Type B pancreatic cell (in vitro differentiated cells): ENCODE measurements at places on chromosomes 1 and 21. TPM values are rescaled to one million over a fixed set of nuclear protein-coding genes. Genes with fewer than 3 reads are reported as not detected.
A peak's percentile ranks its signal among the peaks of the same experiment; 100 is the strongest.

Gene DYNLT4
- 1.1 TPM in 1 of 2 replicates, not detected in the other for total RNA-seq

Gene OR2T12
- not detected in 2 replicates for total RNA-seq

Gene IFNLR1
- total RNA-seq: 7.1 and 19.9 TPM in 2 replicates

Gene SRSF10
- total RNA-seq: 113 and 177 TPM in 2 replicates

Gene EDARADD
- 14.8 and 39.9 TPM in 2 replicates for total RNA-seq

Gene OPRD1
- total RNA-seq: 1.1 and 1.5 TPM in 2 replicates

Gene SPATA45
- total RNA-seq: not detected in 2 replicates

Gene AHCYL1
- 87.1 and 88.1 TPM in 2 replicates for total RNA-seq

Gene CROCC
- total RNA-seq: 23.5 and 40.1 TPM in 2 replicates

DNA sequence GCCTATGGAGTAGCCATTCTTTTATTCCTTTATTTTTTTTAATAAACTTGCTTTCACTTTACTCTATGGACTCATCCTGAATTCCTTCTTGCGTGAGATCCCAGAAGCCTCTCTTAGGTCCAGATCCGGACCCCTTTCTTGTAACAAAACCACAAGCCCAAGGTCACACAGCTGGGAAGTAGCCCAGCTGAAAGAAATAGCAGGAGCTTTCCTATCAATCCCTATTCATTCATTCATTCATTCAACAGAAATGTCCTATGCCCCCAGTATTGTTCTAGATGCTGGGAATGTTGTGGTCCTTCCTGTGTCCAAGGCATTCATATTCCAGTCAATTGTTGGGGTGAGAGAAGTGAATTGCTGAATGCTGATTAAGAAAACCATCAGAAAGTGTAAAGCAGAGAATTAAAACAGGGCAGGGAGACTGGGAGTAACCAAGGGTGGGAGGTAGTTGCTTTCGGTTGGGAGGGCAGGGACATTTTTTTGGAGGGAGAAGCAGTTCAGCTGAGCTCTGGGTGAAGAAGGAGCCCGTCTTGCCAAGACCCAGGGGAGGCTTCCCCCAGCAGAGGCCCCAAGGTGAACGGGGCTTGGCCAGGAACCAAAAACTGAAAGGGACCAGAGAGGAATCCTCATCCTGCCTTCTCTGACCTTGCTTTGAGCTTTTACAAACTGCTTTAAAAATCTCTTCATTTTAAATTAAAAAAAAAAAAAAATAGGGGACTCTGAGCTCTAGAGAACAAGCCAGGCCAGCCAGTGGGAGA, 10.8 kb downstream of the PLA2G2D start:
- H3K36me3 ChIP-seq: no peaks in the 10 kb centered on the region
- peaks cover 13% of the 10 kb centered on the region for H3K27me3 ChIP-seq
- no peak overlapping the region for H3K27ac ChIP-seq
- H3K4me3 ChIP-seq: no peak overlapping the region

DNA sequence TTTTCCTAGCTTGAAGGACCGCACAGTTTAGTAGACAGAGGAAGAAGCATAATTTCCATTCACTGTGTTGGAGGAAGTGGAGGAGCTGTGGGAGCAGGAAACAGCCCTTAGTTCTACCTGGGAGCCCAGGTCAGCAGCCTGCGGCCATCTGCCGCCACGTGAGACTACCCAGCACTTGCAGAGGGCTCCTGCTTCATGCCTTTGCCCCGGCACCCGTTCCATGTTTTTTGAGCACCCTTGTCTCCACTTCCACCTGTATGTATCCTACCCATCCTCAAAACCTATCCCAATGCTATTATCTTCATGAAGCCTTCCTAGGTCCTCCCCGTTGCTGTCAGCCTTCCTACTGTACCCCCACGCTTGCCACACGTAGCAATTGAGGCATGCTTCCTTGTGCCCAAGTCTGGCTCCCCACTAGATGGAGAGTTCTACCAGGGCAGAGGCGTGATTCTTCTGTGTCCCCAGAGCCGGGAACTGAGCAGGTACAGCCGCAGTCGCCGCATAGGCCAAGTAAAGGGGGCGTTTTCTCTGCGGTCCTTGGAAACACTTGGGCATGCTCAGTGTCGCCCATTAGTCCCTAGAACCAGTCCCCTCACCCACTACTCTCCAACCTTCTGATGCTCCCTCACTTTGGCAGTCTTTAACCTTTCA, 1.9 kb downstream of the SLC6A9 start:
- H3K27ac ChIP-seq: peak overlapping the region; percentile 97
- H3K27me3 ChIP-seq: no peaks in the 10 kb centered on the region
- peak overlapping the region; percentile 99 for H3K4me3 ChIP-seq
- peaks cover 45% of the 10 kb centered on the region for H3K4me1 ChIP-seq
- DNase-seq: no peak

DNA sequence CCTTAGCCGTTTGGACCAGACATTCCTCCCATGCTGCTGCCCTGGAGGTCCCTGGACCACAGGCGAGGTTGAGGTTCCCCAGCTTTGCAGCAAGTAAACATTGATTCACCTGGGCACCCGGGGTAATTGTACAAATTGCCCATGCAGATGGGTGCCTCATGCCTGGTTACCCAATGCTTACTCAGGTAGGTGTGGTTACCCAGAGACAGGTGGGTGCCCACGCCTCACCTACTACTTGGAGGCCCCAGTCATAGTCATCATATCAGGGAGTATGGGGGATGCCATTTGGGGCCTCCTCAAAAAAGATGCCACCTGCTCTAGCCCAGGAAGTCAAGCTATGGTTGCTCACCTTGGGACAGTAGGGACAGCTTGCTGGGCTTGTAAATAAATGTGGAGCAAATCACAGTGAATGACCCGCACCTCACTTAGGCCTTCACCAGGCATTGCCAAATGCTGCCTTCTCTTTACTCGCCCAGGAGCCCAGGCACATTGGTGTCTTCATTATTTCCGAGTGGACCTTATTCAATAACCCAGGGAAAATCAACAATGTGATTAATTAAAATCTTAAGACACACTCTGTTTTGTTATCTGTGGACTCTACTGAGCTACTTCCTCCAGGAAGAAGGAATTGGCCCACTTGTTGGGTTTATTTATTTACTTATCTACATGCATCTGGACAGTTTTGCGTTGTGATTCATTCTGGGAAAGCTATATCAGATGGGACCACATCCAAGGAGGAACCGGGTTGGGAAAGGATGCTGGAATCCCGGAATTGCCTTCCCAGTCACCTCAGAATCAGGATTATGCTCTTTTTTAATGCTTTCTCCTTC, 35.6 kb upstream of the GRHL3 start:
- H3K27ac ChIP-seq: no peak overlapping the region
- DNase-seq: no peak
- H3K4me3 ChIP-seq: no peak overlapping the region
- no peaks in the 10 kb centered on the region for H3K36me3 ChIP-seq

DNA sequence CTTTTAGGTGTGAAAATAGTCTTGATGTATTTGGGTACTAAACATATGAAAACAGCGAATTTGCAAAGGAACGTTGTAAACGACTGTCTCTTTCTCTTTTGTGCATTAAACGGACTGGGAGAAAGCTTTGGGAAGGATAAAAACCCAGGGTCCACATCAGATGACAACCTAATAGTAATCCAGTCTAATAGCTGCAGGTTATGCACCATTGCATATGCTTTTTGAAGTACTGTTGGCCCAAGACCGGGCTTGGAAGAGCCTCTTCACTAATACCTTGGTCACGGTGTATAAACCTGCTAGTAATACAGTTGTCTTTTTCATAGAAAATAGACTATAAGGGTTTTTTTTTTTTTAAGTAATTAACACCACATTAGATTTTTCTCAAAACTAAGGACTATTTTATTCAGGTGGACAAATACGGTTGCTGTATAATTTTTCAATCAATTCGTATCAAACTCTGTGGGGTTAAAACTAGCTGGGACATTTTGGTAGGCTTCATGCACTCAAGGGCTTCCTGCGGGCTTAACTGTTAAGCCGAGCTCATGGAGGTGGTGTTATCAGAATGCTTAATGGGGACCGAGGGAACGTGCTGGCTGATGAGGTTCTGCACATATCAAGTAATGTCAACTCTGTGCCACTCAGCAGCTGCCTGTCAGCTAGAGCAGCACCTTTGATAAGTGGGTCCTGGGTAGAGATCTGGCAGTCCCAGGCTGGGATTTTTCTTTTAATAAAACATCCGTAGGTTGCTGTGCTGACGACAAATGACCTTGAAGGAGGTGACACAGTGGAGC, 2.1 kb downstream of the RYR2 start:
- H3K36me3 ChIP-seq: no peaks in the 10 kb centered on the region
- H3K27ac ChIP-seq: no peak overlapping the region
- peak overlapping the region; percentile 85 for H3K4me3 ChIP-seq
- DNase-seq: no peak
- peaks cover 19% of the 10 kb centered on the region for H3K27me3 ChIP-seq

GRCh38 chr1:223114871-223115270, 28.2 kb downstream of the TLR5 start:
- no peaks in the 10 kb centered on the region for H3K27me3 ChIP-seq
- no peak overlapping the region for H3K4me3 ChIP-seq
- H3K27ac ChIP-seq: no peak overlapping the region
- DNase-seq: no peak
- peaks cover 4% of the 10 kb centered on the region for H3K4me1 ChIP-seq

GRCh38 chr1:151839457-151840403, at the start of gene C2CD4D:
TSS of gene C2CD4D (minus strand) at chr1:151839820. CDS start at chr1:151838989, 831 bp downstream.
- DNase-seq: no peak
- H3K27me3 ChIP-seq: peaks cover 70% of the 10 kb centered on the region
- H3K4me3 ChIP-seq: peak within 1 kb of the TSS; percentile 88
- peak within 1 kb of the TSS; percentile 92 for H3K27ac ChIP-seq
- H3K4me1 ChIP-seq: peaks cover 13% of the 10 kb centered on the region
- peaks cover 8% of the 10 kb centered on the region for H3K36me3 ChIP-seq

DNA sequence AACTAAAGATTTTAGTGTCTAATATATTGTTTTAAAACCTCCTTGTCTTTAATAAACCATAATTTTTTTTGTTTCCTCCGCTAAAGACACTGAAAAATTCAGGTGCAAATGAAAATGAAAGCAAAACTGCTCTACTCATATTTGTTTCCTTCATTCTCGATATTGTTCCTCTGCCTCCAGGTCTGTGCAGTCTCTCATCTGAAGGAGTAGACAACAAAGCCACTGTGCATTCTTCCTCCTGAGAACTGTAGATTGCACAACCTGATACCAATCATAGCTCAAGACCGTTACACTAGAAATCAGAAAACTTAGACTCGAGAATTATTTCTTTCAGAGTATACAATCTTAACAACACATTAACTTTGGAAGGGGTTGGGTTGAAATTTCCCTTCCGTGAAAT, 373.1 kb upstream of the CXADR start:
- no peak for DNase-seq
- H3K27ac ChIP-seq: no peak overlapping the region
- H3K36me3 ChIP-seq: no peaks in the 10 kb centered on the region
- H3K4me3 ChIP-seq: no peak overlapping the region

GRCh38 chr1:199112365-199112764, 473.5 kb downstream of the PTPRC start:
- H3K27ac ChIP-seq: no peak overlapping the region
- no peaks in the 10 kb centered on the region for H3K4me1 ChIP-seq
- H3K27me3 ChIP-seq: no peaks in the 10 kb centered on the region

- no peaks in the 10 kb centered on the region for H3K27me3 ChIP-seq
- H3K27ac ChIP-seq: peak overlapping the region; percentile 70
- no peaks in the 10 kb centered on the region for H3K36me3 ChIP-seq
- no peak overlapping the region for H3K4me3 ChIP-seq
- peaks cover 10% of the 10 kb centered on the region for H3K4me1 ChIP-seq
These were observed 158.6 kb downstream of the PGBD5 start for GRCh38 chr1:230267338-230268065.

DNA sequence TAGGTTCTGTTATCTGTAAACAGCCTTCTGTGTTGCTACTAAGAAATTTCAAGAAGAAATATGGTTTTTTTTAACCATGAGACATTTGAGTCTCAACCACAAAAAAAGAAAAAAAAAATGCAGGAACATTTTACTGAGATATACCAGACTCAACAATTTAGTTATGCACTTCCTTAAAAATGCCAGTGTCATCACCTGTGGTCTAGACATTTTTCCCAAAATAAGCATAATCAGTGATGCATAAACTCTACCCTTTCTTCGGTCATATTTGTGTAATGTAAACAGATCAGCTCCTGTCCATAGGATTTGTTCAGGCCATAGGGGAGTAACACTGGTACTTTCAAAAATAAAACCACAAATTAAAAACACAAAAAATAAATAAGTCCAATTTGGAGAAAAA, 122.6 kb upstream of the TNFSF4 start:
- H3K4me3 ChIP-seq: no peak overlapping the region
- no peaks in the 10 kb centered on the region for H3K4me1 ChIP-seq
- no peaks in the 10 kb centered on the region for H3K36me3 ChIP-seq
- H3K27ac ChIP-seq: no peak overlapping the region
- no peaks in the 10 kb centered on the region for H3K27me3 ChIP-seq

DNA sequence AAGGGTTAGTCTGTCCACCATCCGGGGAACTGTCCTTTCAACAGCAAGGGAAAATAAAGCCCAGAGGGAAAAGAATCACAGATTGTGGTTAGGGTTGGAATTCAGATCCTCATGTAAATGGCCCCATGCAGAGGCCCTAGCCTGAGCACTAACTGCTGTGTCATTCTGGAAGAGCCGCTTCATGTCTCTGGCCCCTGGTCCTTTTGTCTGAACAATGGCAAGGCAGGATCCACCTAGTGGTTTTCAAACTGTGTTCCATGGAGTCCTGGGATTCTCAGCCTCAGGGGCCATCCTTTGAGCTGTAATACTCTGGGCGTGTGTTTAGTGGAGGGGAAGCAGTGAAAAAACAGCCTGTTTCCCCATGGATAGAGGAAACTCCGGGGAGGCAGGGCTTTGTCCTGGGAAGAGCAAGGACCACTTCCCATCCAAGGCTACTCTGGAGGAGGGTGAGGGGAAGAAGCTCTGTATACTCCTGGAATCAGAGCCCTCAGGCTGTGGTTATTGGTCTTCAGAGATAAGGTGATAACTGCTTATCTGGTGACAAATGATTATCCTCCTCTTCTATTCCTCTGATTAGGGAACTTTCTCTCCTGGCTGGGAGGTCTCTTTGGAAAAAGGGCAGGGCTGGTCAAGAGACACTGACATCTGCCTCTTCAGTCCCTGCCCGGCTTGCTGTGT, 19.2 kb downstream of the PAX7 start:
- no peak overlapping the region for H3K27ac ChIP-seq
- H3K4me3 ChIP-seq: no peak overlapping the region
- H3K27me3 ChIP-seq: peaks cover 95% of the 10 kb centered on the region
- H3K4me1 ChIP-seq: peaks cover 12% of the 10 kb centered on the region
- DNase-seq: no peak
- no peaks in the 10 kb centered on the region for H3K36me3 ChIP-seq

GRCh38 chr1:6105218-6105679, 59.6 kb downstream of the KCNAB2 start:
- H3K27ac ChIP-seq: no peak overlapping the region
- H3K4me3 ChIP-seq: no peak overlapping the region
- no peaks in the 10 kb centered on the region for H3K4me1 ChIP-seq
- DNase-seq: no peak
- peaks cover 4% of the 10 kb centered on the region for H3K27me3 ChIP-seq

GRCh38 chr1:111965781-111966443, 23.6 kb downstream of the KCND3 start:
- H3K27ac ChIP-seq: no peak overlapping the region
- H3K4me3 ChIP-seq: no peak overlapping the region
- H3K36me3 ChIP-seq: no peaks in the 10 kb centered on the region
- no peak for DNase-seq
- no peaks in the 10 kb centered on the region for H3K4me1 ChIP-seq

GRCh38 chr1:168446081-168446480, 97.7 kb downstream of the XCL2 start:
- H3K27me3 ChIP-seq: peaks cover 3% of the 10 kb centered on the region
- DNase-seq: no peak
- H3K27ac ChIP-seq: no peak overlapping the region
- H3K36me3 ChIP-seq: no peaks in the 10 kb centered on the region

- H3K36me3 ChIP-seq: no peaks in the 10 kb centered on the region
- no peaks in the 10 kb centered on the region for H3K27me3 ChIP-seq
- no peak overlapping the region for H3K4me3 ChIP-seq
- no peak overlapping the region for H3K27ac ChIP-seq
- DNase-seq: no peak
- H3K4me1 ChIP-seq: peaks cover 5% of the 10 kb centered on the region
These were observed 247.6 kb upstream of the SGIP1 start for GRCh38 chr1:66286307-66286706.
